Activated CD4-positive, alpha-beta T cell treated with anti-CD3 and anti-CD28 coated beads, Interleukin-2, amount 10 ng/mL, durations not matched to agents 24 days and 14 days (primary cell): ENCODE measurements at places on chromosomes 4 and X. TPM values are rescaled to one million over a fixed set of nuclear protein-coding genes. Genes with fewer than 3 reads are reported as not detected.

GRCh38 chr4:178937130-178937529 is 1494.9 kb upstream of the AGA start:
- no peaks in the 10 kb centered on the region for H3K4me1 ChIP-seq
- no peak overlapping the region for H3K27ac ChIP-seq
- DNase-seq: no peak
- H3K4me3 ChIP-seq: no peak overlapping the region

GRCh38 chr4:10343656-10344055 is 113.6 kb downstream of the ZNF518B start:
- no peaks in the 10 kb centered on the region for H3K4me1 ChIP-seq
- H3K27me3 ChIP-seq: peaks cover 4% of the 10 kb centered on the region
- no peak for DNase-seq
- no peaks in the 10 kb centered on the region for H3K36me3 ChIP-seq

WAS gene
- total RNA-seq: 99.0 and 104 TPM in 2 replicates

BCORL1 gene
- total RNA-seq: 8.0 and 9.2 TPM in 2 replicates

DNA sequence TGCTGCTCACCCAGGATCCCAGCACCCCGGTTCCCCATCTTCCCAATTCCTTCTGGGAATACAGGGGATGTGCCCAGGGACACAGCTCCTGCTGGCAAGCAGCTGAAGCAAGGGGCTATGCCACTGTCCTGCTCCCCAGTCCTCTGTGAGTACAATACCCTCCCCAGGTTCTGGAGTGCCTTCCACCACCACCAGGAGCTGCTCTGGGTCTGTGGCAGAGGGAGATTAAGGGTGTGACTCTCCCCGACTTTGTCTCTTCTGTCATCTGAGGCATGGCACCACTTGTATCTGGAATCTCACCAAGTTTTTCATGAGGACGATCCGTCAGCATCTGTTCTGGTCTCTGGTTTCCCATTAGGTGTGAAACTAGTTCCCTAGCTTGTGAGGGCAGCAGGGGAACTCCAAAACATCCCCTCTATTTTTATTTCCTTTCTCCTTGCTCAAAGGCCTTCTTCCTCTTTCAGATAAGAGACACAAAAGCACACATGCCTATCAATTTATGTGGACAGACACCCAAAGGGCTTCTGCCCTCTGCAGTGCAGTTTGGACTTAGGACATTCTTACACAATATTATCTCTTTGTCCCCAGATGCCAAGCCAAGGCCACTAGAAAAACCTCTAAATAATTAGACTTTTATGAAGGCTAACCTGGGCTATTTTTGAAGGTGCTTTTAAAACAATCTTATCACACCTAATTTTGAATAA is 26.8 kb downstream of the MGST2 start:
- peaks cover 4% of the 10 kb centered on the region for H3K4me1 ChIP-seq
- H3K27ac ChIP-seq: no peak overlapping the region
- DNase-seq: no peak
- H3K36me3 ChIP-seq: peaks cover 19% of the 10 kb centered on the region
- H3K27me3 ChIP-seq: no peaks in the 10 kb centered on the region
